ENCODE measurements at places on chromosomes 12 and 14. TPM values are rescaled to one million over a fixed set of nuclear protein-coding genes. Genes with fewer than 3 reads are reported as not detected.

Gene PIWIL1
- not detected for total RNA-seq

Gene ABCD2
- total RNA-seq: 3.1 TPM

Gene REP15
- 0.20 TPM for total RNA-seq

Gene OR4E2
- not detected for total RNA-seq

Gene CCDC88C
- total RNA-seq: 56.7 TPM

Gene TMEM121
- 16.8 TPM for total RNA-seq

Gene GLIPR1L1
- not detected for total RNA-seq

Gene TAS2R30
- total RNA-seq: 0.97 TPM

Gene FOXG1
- not detected for total RNA-seq

Gene RFX4
- not detected for total RNA-seq

Gene TMEM132C
- total RNA-seq: not detected

Gene RPL6
- 2,101 TPM for total RNA-seq

Gene CBLN3
- total RNA-seq: 6.4 TPM

Gene SENP1
- 53.6 TPM for total RNA-seq

Data from activated naive CD8-positive, alpha-beta T cell treated with anti-CD3 and anti-CD28 coated beads for 36 hours (primary cell).